ENCODE measurements at places on chromosomes 11 and 22.

DNA sequence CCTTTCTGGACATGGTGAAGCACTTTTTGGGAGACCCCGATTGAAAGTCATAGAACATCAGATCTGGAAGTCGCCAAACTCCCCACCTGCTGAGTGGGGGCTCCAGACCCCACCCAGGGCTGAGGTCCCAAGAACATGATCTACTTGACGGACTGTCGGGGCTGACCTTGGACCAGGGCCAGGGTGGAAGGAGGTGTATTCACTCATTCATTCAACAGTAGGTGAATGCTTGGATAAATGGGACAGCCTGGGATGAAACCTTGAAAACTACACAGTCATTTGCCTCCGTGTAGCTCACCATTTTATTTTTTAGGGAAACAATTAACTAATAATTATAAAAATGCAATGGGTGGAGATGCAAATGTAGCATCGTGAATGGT lies 629.0 kb downstream of the BRD1 start:
- no peak for DNase-seq

GRCh38 chr11:11787305-11788062 lies 54.3 kb upstream of the USP47 start:
- DNase-seq = peak; percentile 80

DNA sequence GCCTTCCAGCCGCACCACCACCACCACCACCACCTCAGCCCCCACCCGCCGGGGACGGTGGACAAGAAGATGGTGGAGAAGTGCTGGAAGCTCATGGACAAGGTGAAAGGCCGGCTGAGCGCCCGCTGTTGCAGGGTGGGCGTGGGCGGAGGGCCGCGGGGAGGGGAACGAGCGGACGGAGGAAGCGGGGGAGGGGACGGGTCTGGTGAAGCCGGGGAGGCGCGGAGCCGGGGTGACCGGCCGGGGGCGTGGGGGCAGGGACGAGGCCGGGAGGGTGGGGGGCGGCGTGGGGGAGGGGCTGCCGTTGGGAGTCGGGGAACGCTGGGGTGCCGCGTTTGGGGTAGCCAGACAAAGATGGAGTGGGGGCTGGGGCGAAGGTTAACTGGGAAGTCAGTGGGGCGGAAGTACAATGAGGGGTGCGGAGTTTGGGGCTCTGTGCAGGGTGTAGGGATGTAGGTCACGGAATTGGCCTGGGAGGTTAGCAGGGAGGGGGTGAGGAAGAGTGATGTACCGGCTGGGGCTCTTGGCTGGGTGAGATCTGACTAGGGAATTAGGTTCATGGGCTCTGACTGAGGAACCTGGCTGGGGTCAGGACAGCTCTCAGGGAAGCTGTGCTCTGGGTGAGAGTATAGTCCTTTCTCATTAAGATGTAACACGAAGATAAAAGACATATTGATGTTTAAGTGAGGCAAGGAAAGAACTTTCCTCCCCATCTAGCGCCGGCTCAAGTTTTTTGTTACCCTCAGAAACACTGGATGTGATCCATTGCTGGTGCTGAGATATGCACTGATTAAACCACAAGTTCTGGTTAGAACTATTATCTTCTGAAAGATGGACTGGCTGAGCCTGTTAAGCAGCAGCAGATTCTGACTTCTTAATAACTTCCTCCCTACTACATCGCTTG lies 624 bp downstream of the CBL start:
- peak; percentile 58 for DNase-seq

DNA sequence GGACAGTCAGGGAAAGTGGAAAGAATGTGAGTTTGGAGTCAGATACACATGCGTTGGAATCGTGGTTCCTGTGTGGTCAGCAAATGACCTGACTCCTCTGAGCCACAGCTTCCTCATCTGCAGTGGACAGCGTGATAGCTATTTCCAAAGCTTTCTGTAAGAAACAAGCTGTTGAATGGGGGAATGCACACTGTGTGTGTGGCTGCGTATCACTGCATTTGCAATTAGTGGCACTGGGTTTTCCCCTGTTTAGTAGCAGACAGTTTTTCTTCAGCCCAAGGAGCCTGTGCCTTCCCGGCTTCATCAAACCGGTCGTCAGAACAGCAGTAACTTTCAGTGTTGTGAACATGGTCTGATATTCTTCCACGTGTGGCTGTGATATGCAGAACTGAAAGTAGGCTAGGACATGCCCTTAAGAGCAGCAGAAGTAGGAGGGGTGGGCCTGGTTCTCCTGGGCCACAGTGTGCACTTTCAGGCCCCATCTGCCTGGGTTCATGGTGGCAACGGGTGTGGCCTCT lies 121.5 kb downstream of the RRAS2 start:
- no peak for DNase-seq

GRCh38 chr11:77203901-77204753 lies 76.1 kb downstream of the MYO7A start:
- no peak for DNase-seq

GRCh38 chr22:19086896-19087295 lies 35.3 kb downstream of the DGCR2 start:
- no peak for DNase-seq

- DNase-seq = no peak
Observed at GRCh38 chr22:48645766-48646165, 1181.9 kb downstream of the BRD1 start.

GRCh38 chr11:17272801-17273200 lies 3.7 kb upstream of the NUCB2 start:
- DNase-seq = no peak

DNA sequence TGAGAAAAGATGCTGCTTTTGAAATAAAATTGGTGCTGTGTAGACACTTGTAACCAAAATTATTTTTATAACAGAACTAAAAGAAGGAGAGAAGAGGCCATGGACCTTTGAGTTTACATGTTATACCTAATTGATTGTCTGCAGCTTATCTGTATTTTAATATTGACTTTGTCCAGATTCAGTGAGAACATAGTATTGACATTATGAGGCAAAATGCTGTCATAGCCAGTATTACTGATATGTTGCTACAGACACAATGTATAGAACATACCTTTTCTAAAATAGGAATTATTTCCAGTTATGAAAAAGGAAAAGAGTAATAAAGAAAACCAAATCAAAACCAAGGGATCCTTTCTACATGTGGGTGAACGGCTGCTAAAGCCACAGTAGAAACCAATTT lies 11.5 kb upstream of the TECTA start:
- no peak for DNase-seq

GRCh38 chr22:42076764-42077485 lies 2.6 kb upstream of the SMDT1 start:
- DNase-seq = no peak

- DNase-seq = no peak
Observed at GRCh38 chr22:46372686-46373085, 37.2 kb downstream of the TRMU start.

DNA sequence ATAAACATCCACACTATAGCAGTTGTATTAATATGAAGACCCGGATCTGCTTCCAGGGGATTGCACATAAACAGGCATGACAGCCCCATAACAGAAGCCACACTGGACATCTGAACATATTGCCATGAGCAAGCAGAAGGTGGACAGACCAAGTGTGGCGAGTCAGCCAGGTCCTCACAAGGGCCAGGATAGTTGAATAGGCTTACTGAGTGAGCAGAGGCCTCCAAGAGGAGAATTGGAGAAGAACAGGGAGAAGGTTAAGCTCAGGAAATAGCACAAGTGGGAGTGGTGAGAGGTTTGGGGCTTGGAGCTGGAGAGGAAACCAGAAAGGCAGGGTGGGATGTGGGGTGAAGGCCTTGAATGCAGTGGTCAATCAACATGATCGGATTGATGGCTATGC lies 10.8 kb downstream of the SLC35C1 start:
- no peak for DNase-seq

DNA sequence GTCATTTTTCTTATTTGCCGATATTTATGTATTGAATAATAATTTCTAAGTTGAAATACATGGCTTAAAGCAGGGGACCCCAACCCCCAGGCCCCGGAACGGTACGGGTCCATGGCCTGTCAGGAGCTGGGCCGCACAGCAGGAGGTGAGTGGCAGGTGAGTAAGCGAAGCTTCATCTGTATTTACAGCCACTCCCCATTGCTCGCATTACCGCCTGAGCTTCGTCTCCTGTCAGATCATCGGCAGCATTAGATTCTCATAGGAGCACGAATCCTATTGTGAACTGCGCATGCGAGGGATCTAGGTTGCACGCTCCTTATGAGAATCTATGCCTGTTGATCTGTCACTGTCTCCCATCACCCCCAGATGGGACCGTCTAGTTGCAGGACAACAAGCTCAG lies 4.5 kb downstream of the ZMAT5 start:
- no peak for DNase-seq

GRCh38 chr11:64237484-64237951 lies 3.1 kb downstream of the VEGFB start:
- DNase-seq = no peak

GRCh38 chr11:67032830-67033551 lies 10.1 kb downstream of the SYT12 start:
- no peak for DNase-seq

DNA sequence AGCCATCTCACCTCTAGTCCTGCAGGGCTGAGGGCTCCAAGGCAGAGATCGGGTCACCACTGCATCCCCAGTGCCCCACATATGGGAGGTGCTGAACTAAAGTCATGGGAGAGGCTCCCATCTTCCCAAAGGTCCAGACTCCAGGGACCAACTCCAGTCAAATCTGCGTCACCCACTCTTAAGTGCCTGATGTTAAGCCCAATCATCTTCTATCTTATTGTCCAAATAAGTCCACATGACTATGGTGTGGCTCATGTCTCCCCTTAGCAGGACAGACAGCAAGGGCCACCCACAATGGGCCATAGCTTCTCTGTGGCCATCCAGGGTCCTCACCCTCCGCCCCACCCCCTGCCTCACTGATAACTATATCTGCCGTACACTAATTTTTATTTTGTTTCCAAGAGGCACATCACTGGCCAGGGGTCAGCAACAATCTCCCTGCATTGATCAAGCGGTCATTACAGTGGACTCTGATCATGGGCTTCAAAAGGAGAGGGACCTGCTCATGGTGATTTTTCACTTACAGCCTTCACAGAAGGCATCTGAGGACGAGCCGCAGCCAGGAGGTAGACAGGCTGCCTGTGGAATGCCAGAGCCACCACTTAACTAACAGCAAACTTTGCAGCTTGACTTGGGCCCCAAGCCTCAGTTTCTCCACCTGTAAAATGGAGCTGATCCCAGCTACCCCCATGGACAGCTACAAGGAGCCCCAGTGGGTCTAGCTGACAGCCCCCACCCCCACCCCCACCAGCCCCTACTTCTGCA lies 23.3 kb downstream of the MYH9 start:
- no peak for DNase-seq

DNA sequence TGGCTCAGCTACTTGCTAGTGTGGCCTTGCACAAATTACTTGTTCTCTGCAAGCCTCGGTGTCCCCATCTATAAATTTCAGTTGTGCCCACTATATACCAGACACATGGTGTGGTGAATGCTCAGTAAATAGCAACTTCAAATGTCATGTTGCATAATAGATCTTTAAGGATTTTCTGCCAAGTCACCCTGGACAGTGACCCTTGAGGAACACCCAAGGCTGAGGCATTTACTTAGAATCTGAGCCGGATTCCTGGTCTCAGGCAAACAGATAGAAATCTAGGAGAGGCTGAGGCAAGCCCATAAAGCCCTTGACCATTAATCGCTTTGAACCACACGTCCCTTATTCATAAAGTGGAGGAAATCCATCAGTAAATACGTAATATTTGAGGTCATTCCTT lies 9.7 kb downstream of the TEAD1 start:
- no peak for DNase-seq

GRCh38 chr11:64231546-64231945 lies 1.2 kb downstream of the DNAJC4 start:
- DNase-seq = peak; percentile 52

DNA sequence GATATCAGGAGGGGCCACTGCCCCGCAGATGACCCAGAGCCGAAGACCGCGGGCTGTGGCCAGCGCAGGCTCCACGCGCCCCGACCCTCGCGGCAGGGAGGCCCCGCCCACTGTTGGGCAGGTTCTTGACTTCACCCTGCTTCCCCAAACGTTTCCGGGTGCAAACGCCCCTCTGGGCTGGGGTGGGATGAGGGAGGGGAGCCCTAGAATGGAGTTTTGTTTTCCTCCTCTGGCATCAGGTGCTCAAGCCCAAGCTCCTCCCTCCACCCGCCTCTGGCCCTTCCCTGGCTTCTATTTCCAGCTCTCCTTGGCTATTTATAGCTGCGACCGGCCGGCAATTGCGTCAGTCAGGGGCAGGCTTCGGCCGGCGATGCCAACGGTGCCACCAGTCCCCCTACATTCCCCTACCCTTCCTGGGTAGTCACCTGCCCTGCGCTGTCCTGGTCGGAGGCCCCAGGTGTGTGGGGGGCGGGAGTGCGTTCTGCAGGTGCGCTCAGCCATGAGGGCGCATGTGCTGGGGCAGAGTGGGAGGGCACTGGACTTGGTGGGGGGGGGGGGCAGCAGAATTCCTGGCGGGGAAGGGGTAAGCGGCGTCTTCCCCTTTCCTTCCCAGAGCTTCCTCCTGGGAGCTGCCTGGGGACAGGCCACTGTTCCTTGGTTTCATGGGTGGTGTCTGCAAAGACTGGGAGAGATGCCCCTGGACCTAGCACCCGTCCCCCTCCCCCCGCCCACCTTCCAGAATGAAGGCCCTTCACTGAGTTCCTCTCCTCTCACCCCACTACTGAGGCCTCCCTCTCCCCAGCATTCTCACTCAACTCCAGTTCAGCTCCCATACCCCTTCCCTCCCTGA lies 23.6 kb downstream of the DUSP8 start:
- DNase-seq = no peak

DNA sequence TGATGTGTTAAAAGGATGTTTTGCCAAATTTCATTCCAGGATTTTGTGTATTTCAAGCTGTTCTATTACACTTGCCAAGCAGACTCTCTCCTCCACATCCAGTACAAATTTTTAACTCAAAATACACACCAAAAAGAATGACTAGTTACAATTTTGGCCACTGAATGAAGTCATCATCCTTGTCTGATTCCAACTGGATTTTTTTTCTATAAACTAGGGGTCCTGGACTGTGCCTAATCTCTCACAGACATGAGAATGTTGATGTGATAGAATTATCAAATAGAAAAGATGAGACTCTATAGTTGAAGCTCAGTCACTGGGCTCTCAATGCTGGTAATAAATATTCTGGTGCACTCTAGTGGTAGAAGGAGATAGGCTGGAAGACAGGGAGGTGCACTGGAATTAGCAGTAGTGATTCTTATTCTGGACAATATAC lies 85.8 kb downstream of the FANCF start:
- no peak for DNase-seq

- no peak for DNase-seq
Observed at GRCh38 chr11:46693597-46694012, 6.8 kb downstream of the ARHGAP1 start.

DNA sequence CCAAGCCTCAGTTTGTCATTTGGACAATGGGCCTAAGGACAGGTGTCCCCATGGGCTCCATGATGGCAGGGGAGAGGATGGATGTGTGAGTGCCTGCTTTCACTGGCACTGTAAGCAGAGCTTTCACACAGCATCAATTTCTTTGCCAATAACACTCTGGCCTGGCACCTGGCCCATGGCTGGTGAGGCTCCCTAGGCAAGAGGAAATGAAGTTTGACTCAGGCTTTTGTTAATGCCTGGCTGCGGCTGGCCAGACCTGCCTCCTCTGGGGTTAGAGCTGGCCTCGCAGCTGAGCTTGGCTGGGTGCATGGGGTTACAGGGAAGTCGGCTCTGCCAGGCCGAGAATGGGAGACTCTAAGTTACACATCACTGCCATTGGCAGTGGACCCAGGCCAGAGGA lies 30.0 kb upstream of the SEZ6L start:
- no peak for DNase-seq

GRCh38 chr11:27247660-27248059 lies 115.4 kb downstream of the CCDC34 start:
- DNase-seq = no peak
